ENCODE measurements at places on chromosomes 2 and 18.

DNA sequence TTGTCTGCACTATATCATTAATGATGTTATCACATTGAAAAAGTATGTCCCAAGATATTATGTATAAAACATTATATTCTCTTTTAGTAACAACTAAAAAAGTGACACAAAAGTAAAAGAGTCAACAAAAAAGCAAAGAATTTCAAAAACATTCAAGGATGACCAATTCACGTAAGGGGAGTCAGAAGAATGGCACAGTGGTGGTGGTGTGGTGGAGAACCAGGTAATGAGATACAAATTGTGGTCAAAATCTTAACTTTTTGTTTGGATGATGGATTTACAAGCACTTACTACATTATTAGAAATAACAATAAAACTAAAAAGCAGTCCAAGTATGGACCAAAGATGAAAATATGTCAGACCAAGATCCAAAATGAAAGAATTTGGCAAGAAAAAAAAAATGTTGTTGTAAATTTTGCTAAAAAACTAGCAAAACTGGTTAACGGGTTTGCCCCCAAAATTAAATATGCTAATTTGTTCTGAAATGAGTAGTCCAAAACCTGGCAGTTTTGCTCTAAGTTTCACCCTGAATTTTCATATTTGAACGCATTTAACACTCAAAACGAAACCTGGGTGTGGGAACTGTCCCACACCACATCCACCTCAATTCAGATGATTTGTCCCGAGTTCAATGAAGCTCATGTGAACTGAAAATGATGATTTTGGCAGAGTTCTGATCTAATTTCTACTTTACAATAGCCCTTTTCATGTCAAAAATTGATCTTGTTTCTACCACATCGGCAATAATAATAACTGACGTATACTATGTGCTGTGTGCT is 135.8 kb downstream of the IKZF2 start:
- no peak for DNase-seq

DNA sequence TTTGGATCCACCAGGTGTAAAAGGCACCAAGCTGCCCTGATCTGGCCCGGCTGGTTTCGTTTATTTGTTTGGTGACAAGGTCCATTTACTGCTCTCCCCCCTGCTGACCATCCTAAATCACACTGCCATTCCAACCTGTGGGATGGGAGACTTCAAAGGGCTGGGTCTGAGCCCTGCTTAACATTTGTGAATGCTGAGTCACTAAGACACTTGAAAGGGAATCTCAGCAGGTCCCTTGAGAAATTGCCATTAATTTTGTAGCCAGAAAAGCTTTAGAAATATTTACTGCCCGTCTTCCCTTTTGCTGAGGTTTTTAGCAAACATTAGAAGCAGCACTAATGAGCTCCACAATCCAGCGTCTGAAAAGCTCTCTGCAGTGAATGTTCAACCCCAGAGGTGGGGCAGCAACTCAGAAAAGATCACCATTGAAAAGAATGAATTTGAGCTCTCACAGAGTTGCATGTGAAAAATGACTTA is 133.8 kb downstream of the ARL4C start:
- DNase-seq = peak; percentile 77

GRCh38 chr2:204892506-204893255 is 347.4 kb downstream of the PARD3B start:
- DNase-seq = peak; percentile 55

- DNase-seq = peak; percentile 58
Observed at GRCh38 chr18:55997151-55997561, 409.2 kb upstream of the TCF4 start.

- peak; percentile 25 for DNase-seq
Observed at GRCh38 chr18:6294148-6294784, 120.4 kb downstream of the L3MBTL4 start.

DNA sequence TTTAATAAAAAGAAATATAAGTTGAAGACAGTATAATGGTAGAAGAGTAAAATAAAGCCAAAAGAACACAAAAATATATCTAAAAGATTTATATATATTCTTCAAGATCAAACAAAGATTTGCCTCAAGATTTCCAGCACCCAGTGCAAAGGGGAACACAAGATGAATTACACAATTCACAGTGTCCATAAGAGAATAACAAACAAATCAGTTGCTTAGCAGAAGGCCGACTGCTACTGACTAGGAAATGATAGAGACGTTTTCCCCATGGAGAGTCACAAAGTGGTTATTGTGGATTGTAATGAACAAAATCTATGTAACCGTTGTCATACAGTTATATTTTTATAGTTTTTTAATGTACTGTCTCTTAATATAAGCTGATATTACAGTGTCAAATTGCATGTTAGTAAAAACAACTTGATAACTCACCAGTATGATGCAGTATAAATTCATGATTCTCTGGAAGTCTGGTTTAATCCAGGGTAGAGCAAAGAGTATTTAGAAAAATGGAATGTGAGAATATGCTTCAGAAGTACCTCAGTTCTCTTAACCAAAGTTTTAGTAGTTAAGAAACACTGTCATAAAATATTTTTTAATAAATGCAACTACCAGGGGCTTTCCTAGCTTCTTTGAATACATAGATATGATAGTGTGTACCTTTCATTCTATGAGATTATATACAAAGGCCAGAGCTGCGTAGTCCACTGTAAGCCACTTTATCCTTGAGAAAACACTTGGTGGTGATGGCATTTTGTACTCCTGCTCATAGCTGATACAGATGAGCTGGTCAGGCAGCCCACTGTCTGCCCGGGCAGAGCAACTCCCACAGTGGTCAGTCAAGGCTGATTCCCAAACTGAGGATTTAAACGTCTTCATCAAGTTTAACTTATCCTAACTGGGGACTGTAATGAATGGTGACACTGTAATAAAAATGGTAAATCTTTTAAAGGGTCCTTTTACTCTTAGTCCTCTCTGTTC is 180.5 kb upstream of the DTNA start:
- no peak for DNase-seq

GRCh38 chr2:71700658-71701397 is 247.5 kb downstream of the DYSF start:
- no peak for DNase-seq

- DNase-seq = no peak
Observed at GRCh38 chr2:164242409-164242808, 378.9 kb downstream of the GRB14 start.

DNA sequence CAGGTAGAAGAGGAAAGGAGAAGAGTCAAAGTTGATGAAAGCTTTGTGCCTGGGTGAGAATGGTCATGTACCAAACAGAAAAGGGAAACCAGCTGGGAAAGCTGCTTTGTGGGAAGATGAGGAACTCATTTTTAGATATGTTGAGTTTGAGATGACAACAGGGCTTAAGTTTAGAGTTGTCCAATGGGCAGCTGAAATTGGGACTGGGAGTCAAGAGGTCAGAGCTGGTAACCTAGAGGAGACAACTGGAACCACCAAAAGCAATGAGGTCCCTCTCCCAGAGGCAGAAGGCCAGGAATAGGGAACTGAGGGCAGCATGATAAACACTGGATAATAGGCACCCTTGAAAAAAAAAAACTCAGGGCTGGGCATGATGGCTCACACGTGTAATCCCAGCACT is 48.8 kb downstream of the SLC4A1AP start:
- no peak for DNase-seq

DNA sequence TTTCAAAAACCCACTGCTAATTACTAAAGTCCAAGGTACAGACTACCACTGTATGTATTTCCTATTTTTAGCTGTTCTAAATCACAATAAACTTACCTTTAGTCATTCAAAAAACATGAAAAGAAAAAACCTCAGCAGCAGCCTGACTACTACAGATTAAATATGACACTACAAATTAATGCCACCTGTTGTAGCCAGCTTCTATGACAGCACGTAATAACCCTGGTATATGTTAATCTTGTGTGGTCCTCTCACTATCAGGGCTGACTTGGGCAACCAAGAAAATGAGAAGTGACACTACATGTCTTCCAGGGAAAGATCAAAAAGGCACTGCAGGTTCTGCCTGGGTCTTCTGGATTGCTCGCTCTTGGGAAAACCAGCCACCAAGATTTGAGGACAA is 90.6 kb upstream of the FAM124B start:
- DNase-seq = no peak

GRCh38 chr2:147420517-147420916 is 424.3 kb upstream of the ACVR2A start:
- no peak for DNase-seq

DNA sequence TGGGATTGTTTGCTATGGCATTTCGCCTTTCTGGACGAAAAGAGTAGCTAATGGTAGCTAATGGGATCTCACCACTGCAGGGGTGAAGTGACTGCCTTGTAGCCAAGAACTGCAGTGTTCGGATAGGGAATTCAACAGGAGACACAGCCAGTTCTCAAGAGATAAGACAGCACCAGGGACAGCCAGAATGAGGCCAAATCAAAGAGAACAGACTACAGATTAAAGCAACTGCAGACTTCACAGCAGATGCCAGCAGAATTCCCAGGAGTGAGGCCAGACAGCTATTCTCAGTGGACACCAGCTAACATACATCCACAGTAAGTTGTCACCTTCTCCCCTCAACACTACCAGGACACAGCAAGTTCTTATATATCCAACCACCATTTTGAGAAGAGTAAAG is 124.0 kb downstream of the PLA2R1 start:
- DNase-seq = no peak
